ENCODE measurements at places on chromosomes 2 and 18.

DNA sequence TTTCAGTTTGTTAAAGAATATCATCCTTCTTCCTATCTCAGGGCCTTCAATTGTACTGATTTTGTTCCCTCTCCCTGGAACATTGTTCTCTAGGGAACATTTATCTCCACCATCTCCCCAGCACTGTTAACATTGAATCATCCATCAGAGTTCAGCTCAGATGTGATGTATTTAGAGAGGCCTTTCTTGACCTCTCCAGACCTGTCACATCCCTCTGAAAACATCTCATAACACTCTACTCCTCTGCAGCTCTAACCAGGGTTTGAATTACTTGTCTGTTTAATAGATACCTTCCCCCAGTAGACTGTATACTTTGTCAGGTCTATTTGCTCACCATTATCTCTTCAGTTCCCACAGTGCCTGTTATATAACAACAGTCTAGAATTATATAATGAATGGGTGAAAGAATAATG is 98.6 kb downstream of the GALNT1 start:
- no peak for DNase-seq

DNA sequence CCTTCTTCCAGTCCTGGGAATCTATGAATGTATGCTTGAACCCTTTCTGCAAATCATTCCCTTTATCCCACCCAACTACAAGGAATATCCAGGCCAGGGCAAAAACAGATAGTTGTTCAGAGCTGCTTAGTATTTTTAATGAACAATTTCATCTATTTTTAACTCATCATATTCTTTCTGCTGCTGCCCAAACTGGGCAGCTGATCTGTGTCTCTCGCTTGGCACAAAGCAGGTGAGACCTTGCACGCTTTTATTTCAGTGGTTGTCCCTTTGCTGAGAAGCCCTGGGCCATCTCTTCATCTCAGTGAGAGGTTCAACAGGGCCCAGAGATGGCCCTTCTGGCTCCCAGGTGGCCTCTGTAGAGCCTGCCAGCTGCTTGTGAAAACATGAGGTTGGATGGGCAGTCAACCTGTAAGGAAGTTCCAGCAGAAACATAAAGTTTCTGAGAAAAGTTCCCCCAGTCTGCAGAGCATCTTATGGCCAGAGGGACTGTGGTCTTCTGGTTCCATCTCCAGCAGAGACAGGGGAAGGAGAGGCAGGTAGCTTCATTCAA is 57.5 kb downstream of the MYCN start:
- DNase-seq = no peak

- DNase-seq = no peak
Measured at GRCh38 chr2:119241205-119241532, 17.5 kb downstream of the STEAP3 start.

DNA sequence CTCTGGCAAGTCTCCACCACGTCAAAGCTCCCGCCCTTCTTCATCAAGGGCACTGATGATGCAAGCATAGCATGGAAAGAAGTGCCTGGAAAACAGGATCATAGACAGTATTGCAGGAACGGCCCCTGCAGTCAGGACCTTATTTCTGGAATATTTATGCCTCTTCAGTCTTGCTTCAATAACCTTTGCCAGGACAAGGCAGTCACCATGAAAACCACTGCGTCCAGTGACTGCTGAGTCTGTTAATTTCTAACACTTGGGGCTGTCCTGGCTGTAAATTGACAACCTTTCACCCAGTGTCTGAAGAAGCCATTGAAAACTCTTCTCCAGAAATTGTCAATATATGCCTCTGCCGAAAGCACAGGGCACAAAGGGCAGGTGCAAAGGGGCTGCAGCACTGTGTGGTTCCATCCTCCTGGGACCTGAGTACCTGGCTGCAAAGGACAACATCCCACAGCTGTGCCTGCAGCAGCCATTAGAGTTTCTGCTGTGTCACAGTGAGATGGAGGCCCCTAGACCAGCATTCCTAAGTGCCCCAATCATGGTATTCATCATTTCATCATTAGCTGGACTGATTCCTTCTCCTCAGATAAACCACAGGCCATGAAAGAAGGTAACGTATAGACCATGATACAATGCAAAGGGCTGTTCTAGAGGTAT is 819.6 kb downstream of the RNF144A start:
- DNase-seq = no peak

DNA sequence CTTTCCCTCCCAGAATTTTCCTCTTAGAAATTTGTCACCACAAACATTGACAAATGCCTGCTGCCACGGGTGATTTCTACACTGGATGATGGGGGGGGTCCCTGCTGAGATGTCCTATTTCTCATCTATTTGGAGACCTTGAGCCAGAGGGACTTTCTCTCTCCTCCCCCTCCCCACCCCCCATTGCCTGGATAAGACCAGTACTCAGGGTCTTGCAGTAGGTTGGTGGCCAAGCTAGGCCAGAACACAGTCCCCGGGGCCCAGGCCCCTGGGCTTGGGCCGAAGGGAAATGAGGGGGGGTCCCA is 560 bp upstream of the DUSP2 start:
- no peak for DNase-seq

- no peak for DNase-seq
Measured at GRCh38 chr18:28183418-28184078, 6.6 kb upstream of the CDH2 start.

DNA sequence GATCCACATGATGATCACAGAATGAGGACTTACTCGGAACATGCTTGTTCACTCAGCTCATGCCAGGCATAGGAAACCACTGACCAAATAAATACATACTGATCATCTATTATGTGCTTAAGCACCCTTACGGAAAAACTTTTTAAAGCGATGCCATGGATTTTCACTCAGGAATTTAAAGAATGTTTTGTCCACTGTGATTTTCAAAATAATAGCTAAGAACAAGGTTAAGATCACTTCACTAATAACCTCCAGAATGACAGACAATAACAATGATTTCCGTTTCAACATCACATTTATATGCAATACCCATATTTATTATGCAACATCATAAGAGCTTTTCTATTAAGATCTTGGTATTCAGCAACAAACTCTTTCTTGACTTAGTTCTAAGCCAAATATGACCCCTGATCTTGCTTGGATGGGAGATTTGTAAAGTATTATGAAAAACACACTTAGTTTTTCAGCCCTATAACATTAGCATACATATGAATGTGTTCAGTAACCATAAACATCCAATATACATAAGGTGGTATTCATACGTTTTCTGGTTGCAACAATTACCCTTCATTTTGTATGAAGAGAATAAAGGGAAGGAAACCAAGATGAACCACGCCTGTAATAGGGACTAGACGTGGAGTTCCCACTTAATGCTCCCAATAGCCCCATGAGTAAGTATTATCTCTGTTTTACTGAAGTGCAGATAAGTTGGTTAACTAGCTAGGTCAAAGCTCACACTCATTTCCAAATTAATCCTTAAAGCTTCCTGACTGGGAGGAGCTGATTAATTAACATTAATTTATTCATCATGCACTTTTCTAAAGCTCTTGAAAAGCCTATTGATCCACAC is 1.9 kb downstream of the CD302 start:
- no peak for DNase-seq

DNA sequence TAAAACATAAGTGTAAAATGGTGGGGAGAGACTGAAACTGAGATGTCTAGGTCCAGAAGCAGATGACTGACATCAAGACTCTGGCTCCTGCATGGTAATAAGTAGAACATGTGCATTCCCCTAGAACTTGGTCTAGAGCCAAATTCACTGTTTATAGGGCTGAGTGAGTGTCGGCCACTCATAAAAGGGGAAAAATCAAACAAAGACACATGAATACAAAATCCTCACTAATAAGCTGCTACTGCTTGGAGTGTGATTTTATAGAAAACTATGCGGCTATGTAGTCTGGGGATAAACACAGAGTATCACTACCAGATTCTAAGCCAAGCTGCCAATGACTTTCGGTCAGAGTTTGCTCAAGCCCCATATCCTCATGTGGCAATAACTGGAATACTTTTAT is 1080.8 kb upstream of the DDX18 start:
- DNase-seq = no peak

DNA sequence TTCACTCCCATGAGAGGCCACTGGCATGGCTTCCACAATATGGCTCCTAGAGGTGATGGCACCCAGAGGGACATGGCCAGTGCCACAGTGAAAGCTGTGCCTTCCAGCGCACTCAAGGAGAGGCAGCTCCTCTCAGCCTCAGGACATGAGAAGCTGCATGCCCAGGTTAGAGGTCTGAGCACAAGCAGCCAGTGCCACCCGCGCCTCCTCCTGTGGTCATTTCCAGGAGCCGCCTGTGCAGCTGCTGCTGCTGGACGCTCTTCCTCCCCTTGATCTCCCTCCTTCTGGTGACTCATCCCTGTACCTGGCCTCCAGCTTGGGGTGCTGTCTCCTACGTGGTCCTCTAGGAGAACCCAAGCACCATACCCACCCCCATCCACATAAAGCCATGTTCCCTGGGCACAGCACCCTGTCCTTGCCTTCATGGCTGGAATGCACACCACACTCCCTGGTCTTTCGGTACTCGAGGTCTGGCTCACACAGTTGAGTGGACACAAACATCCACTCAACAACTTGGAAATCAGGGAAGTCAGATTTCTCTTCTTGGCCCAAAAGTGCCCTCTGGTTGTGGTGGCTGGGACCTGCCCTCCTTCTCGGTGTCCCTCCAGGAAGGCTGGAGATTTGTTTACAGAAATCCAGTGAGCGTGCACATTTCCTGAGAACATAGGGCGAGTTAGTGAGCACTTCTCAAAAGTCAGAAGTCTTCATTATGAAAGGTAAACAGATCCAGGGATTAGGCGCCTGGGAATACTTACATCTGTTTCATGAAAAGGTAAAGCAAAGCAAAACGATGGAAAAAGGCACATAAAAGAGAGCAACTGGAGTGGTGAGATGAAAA is 96.7 kb downstream of the EIPR1 start:
- DNase-seq = no peak

GRCh38 chr18:396251-396555 is 104.3 kb downstream of the COLEC12 start:
- DNase-seq = no peak

GRCh38 chr2:1069847-1070246 is 119.2 kb downstream of the SNTG2 start:
- no peak for DNase-seq

DNA sequence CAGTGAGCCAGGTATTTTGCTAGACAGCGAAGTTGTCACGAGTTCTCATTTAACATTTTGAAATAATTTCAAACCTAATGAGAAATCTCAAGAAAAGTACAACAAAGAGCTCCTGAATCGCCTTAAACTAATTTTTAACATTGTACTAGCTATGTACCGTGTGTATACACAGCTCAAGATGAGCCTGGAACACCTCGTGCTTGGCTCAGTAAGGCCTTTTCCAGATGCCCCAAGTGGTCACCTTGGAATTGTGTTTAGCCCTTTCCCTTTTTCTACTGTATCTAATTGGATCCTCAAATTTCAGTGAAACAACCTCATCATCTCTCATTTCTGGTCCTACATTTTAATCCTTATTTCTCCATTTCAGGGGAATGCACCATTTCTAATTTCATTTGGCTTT is 7.2 kb downstream of the PTPN4 start:
- DNase-seq = no peak

- no peak for DNase-seq
Measured at GRCh38 chr18:54767098-54767497, 61.2 kb upstream of the RAB27B start.

- peak; percentile 67 for DNase-seq
Measured at GRCh38 chr18:906416-907114, 1.9 kb downstream of the ADCYAP1 start.

DNA sequence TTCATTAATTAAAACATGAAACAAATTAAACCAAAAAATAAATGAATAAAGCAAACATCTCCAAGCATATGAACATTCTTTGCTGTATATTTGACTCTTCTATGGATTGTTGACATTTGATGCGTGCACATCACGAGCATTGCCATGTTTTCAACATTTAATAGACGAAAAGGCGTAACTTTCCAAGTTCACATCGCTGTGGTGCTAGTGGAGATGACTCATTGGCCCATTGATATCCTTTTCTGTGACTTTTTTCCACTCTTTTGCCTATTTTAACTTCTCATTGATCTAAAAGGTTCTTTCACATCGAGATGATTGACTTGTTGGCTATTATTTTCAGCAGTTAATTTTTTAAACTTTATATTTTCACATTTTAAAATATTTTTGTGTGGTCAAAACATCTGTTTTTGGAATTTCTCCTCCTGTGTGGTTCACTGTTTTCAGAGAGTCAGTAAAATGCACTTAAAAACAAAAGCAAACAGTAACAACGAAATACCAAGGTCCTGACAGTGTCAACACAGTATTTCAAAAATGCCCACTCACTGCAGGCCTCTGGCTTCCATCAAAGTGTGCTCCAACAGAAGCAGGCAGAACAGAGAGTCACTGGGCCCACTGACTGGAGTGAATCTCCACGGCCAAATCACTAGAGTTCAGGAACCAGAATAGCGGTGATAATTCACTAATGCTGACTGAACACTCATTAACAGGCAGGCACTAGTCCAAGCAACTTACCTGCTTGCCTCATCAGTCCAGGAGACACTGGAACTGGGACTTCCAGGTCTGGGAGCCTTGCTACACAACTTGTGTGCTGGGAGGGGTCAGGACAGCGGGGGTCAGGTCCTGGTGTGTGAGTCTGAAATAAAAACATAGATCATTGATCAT is 372.2 kb upstream of the SMIM21 start:
- no peak for DNase-seq

GRCh38 chr2:69961496-69961895 is at the start of gene ASPRV1:
TSS of gene ASPRV1 (minus strand) at chr2:69961631. CDS start at chr2:69961436, 195 bp downstream.
- DNase-seq = no peak

DNA sequence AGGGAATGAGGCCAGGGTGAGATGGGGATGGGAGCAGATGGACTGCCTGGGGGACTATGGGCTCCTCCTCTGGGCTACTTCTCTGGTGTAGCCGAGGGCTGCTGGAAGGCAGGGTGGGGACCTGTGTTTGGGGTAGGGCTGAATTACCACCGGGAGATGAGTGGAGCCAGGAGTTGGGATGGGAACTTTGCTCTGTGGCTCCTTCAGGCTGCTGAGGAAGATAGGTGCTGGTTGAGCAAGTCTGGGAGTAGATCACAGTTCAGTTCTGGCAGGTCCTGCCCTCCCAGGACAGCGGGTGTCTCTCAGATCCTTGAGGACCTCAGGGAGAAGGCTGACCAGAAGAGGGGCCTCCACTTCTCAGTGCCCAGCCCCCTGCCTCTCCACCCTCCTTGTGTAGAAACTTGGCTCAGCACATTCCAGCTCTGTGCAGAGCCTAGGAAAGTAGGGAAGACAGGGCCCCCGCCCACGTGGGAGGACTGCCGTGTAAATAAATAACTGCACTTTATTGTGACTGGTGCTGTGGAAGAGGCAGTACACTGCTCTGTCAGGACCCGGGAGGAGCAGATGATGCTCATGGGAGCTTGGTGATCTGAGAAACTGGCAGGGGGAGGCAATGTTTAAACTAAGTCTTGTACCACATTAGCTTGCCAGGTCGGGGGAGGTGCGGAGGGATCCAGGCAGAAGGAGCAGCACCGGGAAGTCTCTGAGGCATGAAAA is 15.3 kb downstream of the TET3 start:
- peak; percentile 15 for DNase-seq
